ENCODE measurements at places on chromosomes 1 and 21. TPM values are rescaled to one million over a fixed set of nuclear protein-coding genes. Genes with fewer than 3 reads are reported as not detected.
A peak's percentile ranks its signal among the peaks of the same experiment; 100 is the strongest.

IQGAP3 gene
- 0.42 TPM for total RNA-seq

DNA sequence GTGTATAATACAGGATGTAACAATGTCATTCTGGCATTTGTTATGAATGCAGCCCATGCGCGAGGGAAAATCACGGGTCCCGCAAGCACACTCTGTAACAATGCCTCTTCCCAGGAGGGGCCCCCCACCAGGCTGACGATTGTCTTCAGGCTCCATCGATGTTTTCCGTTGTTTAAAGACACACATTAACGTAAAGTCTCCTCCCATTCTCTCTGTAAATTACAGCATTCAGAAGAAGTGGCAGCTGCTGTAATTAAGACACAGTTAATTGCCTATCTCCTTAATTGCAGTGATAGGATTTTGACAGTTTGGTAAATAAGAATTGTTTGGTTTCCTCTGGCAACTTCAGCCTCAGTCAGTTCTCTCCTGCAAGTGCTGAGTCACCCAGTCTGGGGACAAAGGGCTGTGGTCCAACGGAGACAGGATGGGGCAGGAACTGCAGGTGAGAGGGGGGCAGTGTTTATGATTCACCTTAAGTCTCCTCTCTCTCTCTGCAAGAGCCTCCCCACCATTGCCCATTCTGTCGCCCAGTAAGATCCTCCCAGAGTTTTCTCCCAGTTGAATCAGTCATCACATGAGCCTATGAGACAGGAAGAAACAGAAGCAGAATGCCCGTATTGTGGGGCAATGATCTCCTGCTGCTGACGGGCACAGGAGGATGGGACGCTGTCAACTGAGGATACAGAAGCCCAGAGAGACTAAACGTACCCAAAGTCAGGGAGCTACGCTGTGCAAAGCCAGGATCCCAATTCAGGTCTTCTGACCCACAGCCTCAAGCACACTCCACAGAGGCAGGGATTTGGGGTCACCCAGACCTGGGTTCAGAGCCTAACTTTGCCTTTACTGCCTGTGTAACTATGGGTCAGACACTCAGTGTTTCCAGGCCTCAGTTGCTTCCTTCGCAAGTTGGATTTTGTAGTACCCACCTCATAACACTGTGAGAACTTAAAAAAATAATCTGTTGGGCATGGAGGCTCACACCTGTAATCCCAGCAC lies 110.0 kb downstream of the ADSS2 start:
- no peak for DNase-seq

DNA sequence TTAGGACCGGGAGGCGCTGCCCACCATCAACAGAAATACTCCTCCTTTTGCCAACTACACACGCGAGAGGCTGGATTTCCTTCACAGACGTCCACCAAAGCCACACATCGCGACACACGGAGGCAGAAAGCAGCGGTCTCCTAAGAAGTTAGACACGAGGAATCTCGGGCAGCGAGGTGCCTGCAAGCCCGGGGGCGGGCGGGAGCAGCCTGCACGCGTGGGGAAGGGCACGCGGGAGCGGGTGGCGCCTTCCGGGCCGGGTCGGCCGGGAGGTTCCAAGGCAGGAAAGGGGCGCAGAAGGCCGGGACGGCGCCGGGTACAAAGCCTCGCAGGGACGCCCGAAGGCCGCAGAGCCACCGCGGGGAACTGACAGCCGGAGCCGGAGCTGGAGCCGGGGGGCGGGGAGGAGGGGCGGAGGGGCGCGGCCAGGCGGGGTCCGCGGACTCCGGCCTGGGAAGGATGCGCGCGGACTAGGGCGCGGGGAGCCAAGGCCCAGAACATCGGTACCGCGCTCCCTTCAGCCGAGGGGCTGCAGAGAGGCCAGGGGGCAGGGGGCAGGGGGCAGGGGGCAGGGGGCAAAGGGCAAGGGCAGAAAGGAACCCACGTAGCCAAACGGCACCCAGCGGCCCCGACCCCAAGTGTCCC lies 722 bp downstream of the NPHP4 start:
- DNase-seq = peak; percentile 62

DNA sequence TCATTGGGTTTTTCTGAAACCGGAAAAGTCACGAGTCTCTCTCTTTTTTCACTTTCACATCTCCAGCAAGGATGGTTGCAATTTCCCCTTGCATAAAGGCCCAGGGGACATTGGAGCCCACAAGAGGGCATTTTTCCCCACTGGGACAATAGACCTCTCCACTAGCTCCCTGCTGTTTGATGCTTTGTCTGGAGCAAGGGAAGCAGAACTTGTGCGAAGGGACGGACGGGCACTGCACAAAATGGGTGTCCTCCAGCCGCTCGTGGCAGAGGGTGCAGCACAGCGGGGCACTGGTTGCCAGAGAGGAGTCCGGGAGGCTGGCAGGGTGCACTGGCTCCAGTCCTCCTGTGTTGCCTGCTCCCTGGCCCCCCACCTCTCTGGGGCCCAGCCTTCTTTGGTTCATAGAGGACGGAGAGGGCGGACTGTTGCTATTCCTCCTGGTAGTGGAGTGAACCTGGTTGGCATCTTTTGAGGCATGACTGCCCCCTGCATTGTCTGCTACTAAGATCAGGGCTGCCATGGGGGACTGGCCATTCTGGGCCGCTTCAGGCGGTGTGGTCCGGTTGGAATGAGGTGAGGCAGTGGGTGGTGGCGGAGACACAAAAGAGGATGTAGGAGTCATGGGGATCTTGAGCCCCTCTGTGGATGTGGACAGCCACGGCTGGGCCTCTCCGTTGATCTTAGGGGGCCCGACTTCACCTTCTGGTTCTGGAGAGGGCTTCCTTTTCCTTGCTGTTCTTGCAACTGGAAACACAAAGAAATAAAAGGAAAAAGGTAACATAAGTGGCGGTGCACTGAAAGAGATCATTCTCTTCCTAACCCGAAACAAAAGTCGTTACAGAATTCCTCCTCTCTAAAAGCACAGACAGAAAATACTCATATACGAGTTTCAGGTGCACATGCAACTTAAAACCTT lies 2.6 kb downstream of the IRF2BP2 start:
- peak; percentile 47 for DNase-seq

DNA sequence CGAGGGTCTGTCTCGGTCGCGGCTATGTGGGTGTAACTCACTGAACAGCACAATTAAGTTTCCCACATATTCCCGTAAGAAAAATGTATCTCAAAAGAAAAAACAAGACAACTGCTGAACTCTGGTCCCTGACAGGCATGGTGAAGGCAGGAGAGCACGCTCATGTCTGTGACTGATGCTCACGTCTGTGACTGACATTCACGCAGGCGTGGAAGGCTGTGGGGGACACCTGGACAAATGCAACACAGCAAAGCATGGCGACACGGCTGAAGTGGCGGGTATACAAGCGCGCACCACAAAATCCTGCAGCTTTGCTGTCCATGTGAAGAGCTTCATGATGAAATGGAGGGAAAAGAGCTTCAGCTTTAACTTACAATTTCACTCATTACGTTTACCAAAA lies 6.0 kb downstream of the PTTG1IP start:
- no peak for DNase-seq

GRCh38 chr1:30381671-30382365 lies 341.6 kb downstream of the MATN1 start:
- DNase-seq = no peak

- no peak for DNase-seq
These were observed 140.9 kb downstream of the ROR1 start for GRCh38 chr1:63914706-63915105.

- DNase-seq = no peak
These were observed 77.1 kb downstream of the CD58 start for GRCh38 chr1:116493484-116494352.

DNA sequence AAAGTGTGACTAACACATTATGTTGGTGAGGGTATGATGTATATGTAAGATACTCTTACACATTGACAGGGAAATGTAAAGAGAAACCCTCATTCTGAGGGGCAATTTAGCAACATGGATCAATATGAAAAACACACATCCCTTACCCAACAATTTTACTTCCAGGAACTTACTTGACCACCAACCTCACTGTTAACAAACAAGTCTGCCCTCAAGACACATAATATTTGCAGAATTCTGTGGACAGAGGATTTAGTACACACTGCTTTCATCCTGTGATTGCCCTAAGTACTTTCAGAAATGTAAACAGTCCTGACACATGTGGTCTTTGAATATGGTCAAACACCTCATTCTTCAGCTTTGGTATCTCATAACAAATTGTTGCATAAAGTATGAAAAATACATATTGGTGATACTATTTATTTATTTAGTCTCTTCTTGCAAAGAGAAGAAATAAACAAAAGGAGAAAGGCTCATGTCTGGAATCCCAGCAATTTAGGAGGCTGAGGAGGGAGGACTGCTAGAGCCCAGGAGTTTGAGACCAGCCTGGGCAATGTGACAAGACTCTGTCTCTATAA lies 6.9 kb downstream of the USP48 start:
- no peak for DNase-seq

Measured in left ventricle myocardium superior (tissue), 1 donor.